ENCODE measurements at places on chromosomes 11 and 22. TPM values are rescaled to one million over a fixed set of nuclear protein-coding genes. Genes with fewer than 3 reads are reported as not detected.

Gene ABCG4
- total RNA-seq, result 0.23 TPM

Gene OR8D2
- not detected for total RNA-seq

Gene NPTXR
- 8.4 TPM for total RNA-seq

Gene WBP2NL
- total RNA-seq, result 1.2 TPM

Gene OR52D1
- total RNA-seq, result not detected

Gene DSCAML1
- total RNA-seq, result 1.5 TPM

Gene OR8B4
- total RNA-seq, result not detected

Gene ZP1
- total RNA-seq, result not detected

Gene SLC25A18
- total RNA-seq, result 1.2 TPM

Data from posterior vena cava (tissue), 2 donors.